Lower leg skin (tissue), 4 donors: ENCODE measurements at places on chromosomes 16 and 17.
A peak's percentile ranks its signal among the peaks of the same experiment; 100 is the strongest.

GRCh38 chr17:43104665-43105064 lies 20.5 kb downstream of the BRCA1 start:
- DNase-seq: no peak

DNA sequence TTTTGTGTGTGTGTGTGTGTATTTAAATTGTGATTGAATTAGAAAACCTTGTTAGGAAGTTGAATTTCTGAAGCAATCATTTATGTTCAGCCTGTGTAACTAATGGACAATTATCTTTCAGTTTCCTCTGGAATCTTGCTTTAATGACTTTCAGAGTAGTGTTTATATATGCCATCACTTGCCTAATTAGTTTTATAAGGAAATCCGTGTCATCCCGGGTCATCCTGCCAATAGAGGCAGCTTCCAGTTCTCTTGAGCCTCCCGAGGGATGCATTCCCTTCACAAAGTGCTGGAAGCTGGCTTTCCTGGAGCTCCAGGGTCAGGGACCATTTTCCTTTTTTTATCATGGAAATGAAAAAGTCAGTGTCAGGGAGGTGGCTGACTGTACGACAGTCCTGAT lies 42.9 kb downstream of the PRKCA start:
- no peak for DNase-seq

GRCh38 chr16:80719573-80719972 lies 84.8 kb downstream of the CDYL2 start:
- DNase-seq: no peak

DNA sequence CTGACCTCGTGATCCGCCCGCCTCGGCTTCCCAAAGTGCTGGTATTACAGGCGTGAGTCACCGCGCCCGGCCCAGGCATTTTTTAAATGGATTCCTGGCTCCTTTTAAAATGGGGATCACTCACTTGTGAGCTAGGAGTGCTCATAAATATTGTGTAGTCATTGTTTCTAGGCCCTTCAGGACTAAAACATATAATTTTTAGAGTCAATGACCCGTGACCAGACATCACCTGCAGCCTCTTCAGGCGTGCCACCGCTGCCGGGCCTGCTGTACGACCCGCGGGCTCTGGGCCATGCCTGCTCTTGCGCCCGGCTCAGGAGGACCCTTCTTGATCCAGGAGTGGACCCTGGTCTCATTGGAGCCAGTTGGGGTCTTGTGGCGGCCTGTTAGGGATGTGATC lies 30.8 kb downstream of the EFCAB5 start:
- no peak for DNase-seq

GRCh38 chr17:75588596-75589011 lies 1.0 kb downstream of the MYO15B start:
- peak; percentile 22 for DNase-seq

- no peak for DNase-seq
These were observed 117.3 kb upstream of the CORO6 start for GRCh38 chr17:29740017-29740416.

- DNase-seq: no peak
These were observed 4.0 kb upstream of the PHKG2 start for GRCh38 chr16:30744183-30744582.

DNA sequence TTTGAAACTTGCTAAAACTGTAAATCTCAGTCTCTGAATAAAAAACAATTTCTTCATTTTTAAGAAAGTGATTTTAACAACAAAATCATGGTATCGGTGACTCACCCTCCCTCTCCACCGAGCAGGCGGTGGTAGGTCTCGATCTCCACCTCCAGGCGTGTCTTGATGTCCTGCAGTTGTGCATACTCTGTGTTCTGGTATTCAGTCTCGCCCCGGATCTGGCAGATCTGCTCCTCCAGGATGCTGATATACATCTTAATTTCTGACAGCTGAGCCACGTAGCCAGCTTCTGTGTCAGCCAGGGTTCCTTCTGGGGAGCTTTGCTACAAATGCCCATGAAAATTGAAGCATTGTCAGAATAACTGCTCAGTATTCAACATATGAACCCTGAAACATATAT lies 15.4 kb upstream of the KRT24 start:
- DNase-seq: no peak

GRCh38 chr17:73956595-73957465 lies 246.6 kb upstream of the RPL38 start:
- DNase-seq: peak; percentile 36

DNA sequence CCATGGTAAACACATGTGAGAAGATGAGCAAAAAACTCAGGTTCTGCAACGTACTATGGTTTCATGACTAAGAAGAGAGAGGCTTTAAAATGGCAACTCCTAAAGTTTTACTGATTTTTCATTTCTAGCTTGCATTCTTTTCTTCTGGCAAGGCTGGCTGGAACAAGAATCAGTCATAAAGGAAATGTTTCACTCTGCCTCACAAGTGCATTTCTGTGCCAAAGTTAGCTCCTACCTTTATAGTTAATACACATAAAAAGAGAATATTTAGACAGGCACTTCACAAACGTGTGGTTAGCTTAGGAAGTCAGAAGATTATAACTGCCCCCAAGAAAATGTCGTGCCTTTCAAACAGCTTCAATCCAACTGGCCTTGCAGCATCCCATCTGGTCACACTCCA lies 417.1 kb upstream of the CDH11 start:
- DNase-seq: no peak

- no peak for DNase-seq
These were observed 9.7 kb upstream of the HEXD start for GRCh38 chr17:82408288-82408937.

GRCh38 chr17:81428121-81428515 lies 32.9 kb downstream of the BAHCC1 start:
- DNase-seq: no peak

DNA sequence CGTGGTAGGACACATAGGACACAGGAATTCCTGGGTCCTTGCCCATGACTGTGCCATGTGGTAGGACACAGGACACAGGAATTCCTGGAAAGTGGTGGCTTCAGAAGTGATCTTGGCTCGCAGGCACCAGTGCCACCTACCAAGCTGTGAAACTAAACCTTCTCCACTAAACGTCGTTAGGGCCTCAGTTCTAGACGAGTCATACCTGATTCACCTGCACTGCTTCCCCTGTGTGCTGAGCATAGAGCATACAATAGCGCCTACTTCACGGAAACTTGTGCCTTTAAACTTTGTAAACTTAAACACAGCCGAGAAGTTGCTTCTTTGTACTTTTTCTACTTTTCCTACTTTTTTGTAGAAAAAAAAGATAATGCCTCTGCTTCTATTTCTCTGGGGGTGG lies 4.8 kb downstream of the SOX8 start:
- DNase-seq: no peak

DNA sequence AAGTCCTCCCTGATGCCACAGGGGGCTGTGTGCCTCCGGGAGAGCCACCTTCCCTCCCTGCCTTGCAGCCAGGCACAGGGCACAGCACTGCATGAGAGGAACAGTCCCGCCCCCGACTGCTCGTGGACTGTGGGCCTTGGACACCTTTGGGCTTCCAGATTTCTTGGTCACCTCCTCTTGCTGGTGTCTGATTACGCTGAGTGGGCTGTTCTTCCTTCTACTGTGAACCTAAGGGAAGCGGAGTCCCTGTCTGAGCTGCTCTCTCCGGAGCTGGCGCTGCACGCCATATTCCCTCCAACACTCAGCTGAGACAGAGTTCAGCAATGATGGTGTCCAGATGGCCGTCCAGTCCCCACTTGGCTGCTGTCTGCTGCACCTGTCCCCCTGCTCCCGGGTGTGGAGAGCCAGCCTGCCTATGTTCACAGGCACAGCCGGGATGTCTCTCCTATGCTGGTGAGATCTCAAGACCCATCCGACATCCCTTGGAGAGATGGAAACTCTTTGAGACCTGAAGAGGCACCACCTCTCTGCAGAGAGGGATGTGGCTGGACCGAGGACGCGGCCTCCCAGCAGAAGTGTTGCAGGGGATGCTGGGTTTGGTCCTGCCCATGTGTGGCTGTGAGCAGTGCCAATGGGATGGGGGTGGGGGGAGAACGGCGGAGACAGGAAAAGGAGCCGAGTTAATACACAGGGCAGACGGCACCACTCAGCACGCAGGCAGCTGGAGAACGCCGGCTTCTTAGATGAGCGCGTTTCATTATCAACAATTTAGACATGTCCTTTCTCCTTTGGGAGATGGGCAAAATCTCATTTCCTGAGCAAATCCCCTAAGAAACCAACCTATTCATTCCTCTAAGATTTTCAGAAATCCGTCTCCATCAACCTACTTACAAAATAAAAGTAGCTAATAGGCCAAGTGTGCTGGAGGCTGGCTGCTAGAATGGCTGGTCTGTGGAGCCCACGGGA lies 171.9 kb downstream of the ENGASE start:
- no peak for DNase-seq

- DNase-seq: no peak
These were observed 51.1 kb upstream of the LGALS9 start for GRCh38 chr17:27579897-27580321.

DNA sequence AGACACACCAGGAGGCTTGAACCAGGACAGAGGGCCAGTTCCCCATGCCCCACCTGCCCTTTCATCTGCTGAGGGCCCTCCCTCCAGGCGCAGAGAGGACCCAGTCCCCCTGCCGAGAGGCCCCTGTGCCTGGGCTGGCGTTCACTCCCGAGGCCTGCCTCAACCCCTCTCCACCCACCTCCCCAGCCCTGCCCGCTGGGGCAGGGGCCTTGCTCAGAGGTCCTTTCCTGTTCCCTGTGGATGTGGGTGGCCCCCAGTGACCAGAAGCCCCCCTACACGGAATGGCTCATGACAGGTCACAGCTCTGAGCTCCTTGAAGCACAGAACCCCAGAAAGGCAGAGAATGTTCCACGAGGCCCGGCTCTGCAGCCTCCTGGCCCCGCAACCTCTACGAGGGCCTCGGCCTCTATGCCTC lies 6.7 kb downstream of the TMC6 start:
- DNase-seq: no peak

GRCh38 chr16:74113545-74113944 lies 183.1 kb upstream of the PSMD7 start:
- DNase-seq: no peak

- DNase-seq: no peak
These were observed 139.5 kb downstream of the ZNF423 start for GRCh38 chr16:49716339-49716934.

GRCh38 chr17:41917679-41918313 lies 955 bp downstream of the ACLY start:
- peak; percentile 88 for DNase-seq

DNA sequence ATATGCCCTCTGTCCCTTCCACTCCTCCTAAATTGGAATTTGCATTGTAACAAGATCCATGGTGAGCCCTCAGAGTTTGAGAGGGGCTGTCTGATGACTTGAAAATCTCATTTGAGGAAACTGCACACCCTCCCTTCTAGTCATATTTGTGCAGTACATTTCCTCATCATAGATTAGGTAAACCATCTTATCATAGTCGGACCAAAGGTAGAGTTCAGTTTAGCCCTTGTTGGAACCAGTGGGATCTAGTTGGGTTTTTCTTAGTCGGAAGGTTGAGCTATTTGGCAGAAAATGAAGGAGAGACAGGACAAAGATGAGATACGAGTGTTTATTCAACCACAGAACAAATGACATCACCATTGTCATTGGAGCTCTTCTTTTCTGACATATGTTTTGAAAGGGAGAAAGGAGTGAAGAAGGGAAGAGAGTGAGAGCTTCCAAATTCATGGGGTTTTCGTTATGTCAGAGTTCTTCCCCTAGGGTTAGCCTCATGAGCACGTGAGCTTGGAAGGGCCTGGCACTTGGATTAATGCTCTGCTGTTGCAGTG lies 15.8 kb upstream of the KRT20 start:
- no peak for DNase-seq

GRCh38 chr17:71845337-71845736 lies 275.5 kb upstream of the SOX9 start:
- no peak for DNase-seq

DNA sequence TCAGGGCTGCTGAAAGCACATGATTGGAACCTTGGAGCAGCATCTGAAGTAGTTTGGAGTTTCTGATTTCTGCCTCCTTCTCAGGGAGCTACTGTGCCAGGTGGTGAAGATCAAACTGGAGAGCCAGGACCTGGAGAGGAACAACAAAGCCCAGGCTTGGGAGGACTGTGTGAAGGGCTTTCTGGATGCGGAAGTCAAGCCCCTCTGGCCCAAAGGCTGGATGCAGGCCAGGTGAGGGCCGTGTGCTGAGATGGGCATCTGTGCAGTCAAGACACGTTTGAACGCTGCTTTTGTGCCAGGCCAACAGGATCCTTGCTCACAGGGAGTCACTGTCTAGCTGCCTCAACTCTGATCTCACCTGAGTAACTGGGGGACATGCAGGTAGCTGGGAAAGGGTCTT lies 23.8 kb downstream of the UBN1 start:
- DNase-seq: no peak
